Stimulated activated CD8-positive, alpha-beta memory T cell treated with anti-CD3 and anti-CD28 coated beads, Interleukin-15, amount 100 ng/mL, for 1 hour (primary cell): ENCODE measurements at places on chromosomes 16 and 17.

- no peak for DNase-seq
Measured at GRCh38 chr16:57264950-57265371, 19.5 kb downstream of the PLLP start.

DNA sequence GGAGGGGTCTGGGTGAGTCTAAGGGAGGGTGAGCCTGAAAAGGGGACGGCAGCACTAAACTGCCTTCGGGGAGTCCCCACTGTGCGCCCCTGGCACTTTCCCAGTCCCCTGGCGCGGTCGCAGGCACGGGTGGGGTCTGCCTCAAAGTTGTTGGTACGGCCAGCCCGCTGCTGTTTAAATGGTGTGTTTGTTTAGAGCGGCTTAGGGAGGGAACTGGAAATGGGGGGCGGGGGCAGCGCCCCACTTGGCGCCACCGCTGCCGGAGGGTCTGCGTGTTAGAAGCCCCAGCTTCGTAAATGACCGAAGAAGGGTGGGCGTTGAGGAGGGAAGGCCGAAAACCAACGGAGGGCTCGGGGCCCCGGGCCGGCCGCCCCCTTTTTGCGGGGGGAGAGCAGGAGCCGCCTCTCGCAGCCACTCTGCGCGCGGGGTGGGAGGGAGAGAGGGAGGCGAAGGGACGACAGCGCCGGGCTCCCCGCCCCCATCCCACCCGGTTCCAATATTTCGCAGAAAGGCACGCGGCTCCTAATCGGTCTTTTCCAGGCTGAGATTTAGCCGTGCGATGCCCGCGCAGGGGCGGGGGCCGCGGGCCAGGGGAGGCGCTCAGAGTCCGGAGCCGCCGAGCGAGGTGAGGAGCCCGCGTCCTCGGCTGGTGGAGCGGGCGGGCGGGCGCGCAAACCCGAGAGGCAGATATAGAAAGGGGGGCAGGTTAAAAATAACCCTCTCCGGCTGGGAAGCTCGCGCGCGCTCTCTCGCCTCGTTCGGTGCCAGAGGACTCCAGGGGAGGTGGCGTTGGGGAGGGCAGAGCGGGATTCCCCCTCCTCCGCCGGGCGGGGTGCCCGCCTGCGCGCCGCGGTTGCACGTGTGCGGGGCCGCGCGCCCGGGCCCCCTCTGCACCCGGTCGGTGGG, 54.9 kb downstream of the SREBF1 start:
- no peak for DNase-seq

GRCh38 chr16:84715424-84715823, 15.6 kb downstream of the USP10 start:
- DNase-seq: no peak

DNA sequence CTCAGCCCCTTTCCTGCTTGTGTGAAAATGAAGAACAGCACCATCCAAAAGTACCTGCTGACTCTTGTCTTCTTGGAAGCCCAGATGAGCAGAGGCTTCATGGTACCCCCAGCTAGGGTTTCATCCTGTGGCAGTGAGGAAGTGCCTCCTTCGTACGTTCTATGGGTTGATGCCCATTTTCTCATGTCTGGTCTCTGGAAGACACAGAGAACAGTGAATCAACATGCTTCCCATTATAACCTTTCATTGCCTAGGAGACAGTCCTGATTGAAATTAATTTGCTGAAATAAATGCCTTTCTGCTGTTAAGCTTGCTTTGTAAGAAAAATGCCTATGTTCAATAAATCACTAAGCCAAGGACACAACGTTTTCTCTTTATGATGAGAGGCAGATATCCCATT, 36.5 kb downstream of the RCVRN start:
- no peak for DNase-seq

DNA sequence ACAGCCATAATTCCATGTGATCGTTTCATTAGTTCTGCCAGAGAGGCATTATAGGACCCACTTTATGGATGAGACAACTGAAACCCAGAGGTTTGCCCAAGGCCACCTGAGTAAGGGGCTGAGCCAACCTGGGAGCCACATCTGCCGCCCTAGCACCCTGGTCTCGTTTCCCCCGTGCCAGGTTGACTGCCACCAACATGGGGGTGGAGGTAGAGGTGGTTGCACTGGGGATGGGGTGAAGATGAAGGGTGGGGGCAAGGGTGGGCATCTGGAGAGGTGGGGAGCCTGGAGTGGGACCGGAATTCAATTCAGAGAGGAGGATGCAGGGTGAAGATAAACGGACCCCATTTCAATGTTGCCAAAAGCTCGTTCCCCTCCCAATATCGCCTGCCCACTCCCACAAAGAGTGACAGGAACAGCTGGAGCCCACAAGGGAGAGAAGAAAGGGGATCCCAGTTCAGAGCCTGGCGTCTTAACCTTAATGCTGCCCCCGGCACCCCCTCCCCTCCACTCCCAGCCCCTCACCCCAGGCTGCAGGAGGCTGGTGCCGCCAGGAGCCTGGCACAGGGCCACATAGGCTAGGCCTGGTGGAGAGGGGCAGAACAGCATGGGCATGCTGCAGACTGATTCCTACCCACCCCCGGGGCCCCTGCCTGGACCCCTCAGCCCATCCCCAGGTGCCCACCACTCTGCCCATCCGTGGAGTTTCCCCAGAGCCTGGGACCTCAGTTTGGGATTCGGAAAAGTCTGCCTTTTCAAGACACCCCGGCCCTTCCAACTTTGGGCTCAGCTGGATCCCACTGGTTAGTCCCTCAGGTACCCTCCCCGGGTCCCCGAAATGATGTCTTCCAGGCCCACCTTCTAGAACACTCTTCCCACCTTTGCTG, 29.6 kb downstream of the NGFR start:
- DNase-seq: no peak

DNA sequence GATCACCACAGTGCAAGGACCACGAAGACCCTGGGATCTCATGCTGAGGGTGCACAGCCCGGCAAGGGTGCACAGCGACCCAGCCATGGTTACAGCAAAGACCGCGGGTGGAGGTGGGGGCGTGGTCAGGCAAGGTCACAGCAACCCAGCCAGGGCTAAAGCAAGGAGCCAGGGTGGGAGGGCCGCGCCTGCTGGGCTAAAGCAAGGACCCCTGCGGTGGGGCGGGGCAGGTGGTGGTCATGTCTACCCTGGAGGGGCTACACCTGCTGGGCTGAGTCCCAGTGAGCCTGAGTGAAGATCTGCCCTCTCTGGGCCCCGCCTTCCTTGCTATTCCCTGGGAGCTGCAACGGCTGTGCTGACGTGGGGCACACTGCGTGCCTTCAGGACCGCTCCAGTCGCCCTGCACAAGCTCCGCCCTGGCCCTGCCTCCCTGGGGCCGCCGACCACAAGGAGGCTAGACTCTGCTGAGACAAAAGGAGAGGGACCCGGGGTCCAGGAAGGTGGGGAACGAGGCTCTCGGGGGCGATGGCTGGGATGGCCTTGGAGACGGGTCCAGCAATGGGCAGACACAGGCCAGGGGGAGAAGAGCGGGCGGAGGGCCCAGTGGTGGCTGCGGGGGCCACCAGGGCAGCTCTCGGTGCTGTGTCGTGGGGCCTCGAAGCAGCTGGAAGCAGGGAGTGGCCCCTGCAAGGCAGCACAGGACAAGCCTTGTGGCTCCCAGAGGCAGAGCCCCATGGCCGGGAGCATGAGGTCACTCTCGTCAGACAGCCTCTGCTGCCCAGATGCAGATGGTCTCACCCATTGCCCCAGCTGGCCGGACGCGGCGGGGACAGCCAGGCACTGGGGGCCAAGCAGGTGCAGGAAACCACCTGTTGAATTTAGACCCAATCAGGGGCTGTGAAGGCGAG, 52.8 kb downstream of the CBFA2T3 start:
- DNase-seq: no peak

- DNase-seq: no peak
Measured at GRCh38 chr16:30637944-30638343, 12.8 kb upstream of the PRR14 start.

DNA sequence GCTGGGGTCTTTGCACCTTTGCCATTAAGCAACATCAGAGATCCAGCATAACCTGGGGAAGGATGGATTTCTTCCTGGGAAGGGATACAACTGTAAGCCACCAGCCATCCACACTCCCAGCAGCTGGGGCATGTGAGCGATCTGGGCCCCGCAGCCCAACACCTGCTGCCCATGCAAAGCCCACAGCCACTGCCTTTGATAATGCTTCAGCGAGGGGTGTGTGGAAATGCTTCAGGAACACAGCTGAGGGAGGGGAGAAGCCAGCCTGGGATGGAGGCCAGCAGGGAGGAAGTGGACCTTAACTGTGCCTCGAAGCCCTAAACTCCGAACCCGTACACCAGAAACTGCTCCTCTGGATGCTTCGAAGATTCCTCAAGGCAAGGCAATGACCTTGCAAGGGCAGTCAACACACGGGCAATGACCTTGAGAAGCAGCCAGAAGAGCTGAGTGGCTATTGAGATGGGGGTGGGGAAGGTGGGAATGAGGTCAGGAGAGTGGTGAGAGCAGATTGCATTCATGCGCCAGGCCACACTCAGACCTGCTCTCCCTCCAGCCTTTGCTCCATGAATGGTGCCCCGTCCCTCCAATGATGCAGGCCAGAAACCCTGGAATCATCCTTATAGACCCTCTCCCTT, 49.1 kb downstream of the KATNIP start:
- no peak for DNase-seq

DNA sequence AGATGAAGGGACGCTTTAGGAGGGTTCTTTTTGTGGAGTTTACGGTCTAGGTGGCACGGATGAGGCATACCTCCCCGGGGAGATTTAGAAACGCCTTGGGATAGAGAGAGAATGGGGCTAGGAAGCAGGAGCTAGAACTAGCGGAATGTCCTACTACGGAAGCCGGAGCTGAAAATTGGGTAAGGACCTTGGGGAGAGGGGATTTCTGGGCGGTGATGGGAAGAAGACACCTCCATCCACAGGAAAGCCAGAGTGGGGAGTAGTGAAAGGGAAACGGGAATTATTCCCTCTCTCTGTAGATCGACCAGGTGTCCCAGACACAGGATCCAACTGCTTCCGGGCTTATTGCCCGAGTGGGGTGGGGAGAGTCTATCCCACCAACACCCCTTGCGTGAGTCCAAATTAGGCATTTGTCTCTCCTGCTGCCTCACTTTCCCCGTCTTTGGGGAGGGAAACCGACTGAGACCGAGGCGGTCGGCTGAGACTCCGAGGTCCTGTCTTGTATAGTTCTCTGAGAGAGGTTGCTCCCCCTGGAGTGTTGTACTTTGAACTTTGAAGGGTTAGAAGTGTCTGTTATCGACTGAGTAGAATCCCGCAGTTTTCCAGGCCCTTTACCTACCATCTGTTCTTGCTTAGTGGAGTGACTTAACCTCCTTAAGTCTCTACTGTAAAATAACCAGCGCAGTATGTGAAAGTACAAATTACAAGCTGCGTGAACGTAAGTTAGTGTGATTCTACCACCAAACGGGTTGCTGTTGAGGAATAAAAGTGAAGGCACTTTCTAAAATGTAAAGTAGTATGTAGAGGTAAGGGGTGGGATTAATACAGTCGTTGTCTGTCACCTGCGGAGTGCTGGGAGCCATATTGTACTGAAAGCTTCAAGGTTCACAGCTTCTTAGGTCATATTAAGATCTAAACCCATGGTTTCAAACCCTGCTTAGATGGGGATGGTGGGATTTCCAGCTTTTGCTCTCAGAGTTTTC, 1.0 kb downstream of the RSPRY1 start:
- no peak for DNase-seq

DNA sequence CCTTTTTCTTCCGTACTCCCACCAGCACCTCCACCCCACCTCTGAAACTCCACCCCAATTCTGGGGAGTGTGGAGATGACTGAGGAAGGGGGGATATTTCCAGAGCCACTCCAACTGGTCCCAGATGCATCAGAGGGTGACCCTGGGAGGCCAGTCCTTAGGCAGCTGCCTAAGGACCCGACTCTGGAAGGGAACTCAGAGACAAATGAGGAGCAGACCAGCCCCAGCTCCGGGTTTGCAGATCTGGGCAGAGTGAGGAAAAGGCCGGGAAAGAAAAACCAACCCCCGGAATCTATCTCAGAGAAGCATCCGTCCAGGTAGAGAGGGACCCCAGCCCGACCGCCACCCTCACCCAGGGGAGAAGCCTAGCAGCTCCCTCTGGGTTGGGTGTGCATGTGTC, 41.5 kb downstream of the SOCS3 start:
- no peak for DNase-seq

GRCh38 chr17:6677158-6677831, 25.7 kb downstream of the C17orf100 start:
- DNase-seq: no peak

- DNase-seq: no peak
Measured at GRCh38 chr16:48059936-48060335, 95.9 kb downstream of the ABCC12 start.

DNA sequence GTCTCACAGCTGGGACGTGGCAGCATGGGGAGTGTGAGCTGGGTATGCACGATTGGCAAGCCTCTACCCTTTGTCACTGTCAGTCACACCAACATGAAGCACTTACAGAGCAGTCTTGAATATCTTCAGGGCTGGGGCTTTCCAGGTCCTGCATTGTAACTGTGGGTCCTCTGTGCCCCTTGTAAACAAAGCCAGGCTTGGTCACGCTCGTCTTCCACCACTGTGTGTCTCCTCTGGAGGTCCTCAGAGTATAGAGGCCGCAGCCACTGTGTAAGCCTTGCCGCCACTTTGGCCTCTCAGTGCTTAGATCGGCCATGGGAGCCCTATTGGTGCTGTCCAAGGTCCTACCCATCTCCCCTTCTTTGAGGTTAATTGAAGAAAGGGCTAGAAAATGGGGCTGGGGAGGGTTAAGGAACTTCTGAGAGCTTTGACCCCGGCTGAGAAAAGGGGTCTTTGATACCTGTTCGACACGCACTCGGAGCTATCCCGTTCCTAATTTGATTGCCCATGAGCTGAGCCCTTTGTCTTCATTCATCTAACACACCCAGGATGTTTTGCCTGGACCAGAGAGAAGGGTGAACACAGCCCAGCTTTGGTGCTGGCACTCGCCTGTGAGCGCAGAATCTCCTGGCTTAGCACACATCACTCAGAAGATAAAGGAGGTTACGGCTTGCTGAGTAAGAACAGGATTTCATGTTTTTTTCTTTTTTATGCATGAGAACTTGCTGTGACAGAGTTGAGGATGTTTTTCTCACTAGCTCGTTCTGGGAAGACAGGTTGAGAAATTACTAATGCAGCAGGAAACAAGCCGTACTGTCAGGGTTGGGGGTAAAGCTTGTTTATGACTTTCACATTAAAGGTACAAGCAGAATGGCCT, 267.9 kb downstream of the CPPED1 start:
- no peak for DNase-seq

- no peak for DNase-seq
Measured at GRCh38 chr17:73952480-73953205, 250.8 kb upstream of the RPL38 start.

DNA sequence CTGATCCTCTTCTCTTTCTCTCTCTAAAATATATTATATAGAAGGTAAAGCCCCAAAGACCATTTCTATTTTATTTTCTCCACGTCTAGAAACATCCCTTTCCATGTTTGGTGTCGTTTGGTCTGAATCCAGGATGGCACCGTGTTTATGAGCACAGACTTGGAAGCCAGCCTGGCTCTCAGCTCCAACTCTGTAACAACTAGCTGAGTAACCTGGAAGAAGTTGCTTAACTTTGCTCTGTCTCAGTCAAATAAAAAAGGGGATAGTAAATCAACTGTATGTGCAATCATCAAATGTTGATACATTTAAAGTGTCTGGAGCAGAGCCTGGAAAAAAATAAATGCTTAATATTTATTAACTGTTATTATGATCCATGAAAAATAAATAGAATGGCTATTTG, 249.8 kb upstream of the MAF start:
- DNase-seq: no peak

- DNase-seq: no peak
Measured at GRCh38 chr17:76834870-76835269, 33.3 kb upstream of the MGAT5B start.

- DNase-seq: no peak
Measured at GRCh38 chr16:2480948-2481347, 6.0 kb downstream of the TBC1D24 start.

- DNase-seq: no peak
Measured at GRCh38 chr17:751269-752001, 629 bp downstream of the GEMIN4 start.

GRCh38 chr16:66477028-66477515, 50.0 kb downstream of the BEAN1 start:
- DNase-seq: no peak
